ENCODE measurements at places on chromosomes 2 and 18.

DNA sequence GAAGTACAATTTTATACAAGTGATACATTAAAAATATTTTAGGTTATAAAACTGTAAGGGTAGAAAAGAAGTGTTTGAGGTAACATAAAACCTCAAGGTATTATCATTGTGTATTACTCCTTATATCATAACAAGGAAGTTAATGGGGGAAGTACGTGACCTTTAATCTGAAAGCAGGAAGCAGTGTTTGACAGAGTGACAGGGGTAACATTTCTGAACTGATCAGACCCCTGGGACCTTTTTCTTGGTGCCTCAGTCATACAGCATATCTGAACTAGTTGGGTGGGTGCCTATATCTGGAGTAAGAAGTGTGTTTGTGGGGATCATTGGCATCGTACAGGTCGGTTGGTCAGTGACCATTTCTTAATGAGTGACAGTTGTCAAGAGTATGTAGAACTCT is 43.0 kb downstream of the MALT1 start:
- no peak for DNase-seq

DNA sequence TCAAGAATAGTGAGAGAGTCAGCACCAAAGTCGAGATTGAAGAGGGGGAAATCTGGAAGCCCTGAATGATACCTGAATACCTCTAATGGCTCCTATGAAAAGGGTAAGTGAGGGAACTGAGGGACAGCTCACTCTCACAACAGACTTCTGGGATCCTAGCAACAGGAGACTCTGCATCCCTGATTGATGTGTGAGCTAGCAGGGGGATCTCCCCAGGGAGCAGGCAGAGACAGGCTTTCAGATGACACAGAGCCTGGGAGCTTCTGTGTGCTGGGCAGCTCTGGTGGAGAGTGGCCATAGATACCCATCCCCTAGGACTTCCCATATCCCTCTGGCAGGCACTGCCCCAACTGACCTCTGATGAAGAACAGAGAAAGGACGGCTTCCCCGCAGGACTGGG is 206.2 kb downstream of the EXOC6B start:
- no peak for DNase-seq

- no peak for DNase-seq
Observed at GRCh38 chr2:239679755-239680154, 278.9 kb upstream of the HDAC4 start.

- DNase-seq = no peak
Observed at GRCh38 chr2:179857236-179857635, 4.2 kb downstream of the ZNF385B start.

GRCh38 chr2:215022910-215023309 is 115.5 kb downstream of the ABCA12 start:
- DNase-seq = no peak

DNA sequence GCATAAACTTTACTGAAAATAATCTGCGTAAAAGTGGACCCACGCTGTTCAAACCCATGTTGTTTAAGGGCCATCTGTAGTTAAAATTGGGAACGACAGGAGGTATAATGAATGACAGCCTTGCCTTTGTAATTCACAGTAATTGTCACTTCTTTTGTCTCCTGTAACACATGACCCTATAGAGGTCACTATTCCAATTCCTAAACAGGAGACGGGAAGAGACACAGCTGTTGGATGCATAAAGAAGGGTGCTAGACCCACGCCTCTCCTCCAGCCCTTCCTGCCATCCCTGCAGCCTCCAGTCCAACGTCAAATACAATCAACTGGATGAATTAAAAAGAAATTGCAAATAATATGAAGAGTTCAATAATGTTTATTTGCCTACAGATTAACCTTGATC is 63.1 kb upstream of the NFATC1 start:
- DNase-seq = no peak

DNA sequence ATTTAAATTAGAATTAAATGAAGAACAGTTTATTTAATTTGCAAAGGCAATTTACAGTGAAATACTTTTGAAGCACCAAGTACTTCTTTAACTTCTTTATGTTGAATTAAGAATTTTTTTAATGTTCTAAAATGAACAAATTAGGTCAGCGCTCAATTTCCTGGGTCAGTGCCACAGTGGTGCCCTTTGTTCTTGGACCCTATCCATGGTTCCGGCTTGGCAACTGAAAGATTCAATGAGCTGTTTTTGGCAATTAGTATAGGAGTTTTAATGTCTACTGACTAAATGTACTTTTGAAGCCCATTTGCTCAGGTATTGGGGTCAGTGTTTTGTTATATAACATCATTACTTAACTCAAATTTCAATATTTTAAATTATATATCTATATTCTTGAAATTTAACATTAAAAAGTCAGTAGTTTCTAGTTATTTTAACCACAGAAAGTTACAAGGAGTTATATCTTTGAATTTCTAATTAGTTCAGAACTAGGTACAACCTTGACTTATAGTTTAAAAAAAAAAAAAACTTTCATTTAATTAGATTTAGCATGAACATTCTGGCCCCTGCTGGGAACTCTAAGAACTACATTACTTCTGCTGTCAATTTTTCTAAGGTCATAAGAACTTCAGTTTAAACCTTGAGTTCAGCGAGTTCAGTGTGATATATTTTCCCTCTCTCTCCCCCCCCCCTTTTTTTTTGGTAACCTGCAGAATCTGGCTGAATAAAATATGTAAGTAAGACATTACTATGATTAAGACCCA is 7.6 kb upstream of the MSTN start:
- DNase-seq = peak; percentile 6

DNA sequence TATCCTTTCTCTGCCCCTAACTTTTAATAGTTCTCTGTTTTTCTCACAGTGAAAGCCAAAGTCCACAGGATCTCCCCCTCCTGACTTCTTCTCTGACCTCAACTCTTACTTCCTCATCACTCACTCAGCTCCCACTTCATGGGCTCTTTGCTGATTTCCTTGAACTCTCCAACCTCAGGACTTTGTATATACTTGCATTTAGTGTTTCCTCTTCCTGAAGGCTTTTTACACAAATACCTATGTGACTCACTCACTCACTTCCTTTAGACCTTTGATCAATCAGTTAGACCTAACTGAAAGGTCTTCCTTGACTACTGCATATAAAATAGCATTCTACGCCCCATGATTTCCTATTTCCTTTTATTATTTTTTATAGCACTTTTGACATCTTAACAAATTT is 233.1 kb upstream of the MEX3C start:
- no peak for DNase-seq

GRCh38 chr18:987325-988186 is 82.9 kb downstream of the ADCYAP1 start:
- no peak for DNase-seq
